ENCODE measurements at places on chromosomes 3 and 15. TPM values are rescaled to one million over a fixed set of nuclear protein-coding genes. Genes with fewer than 3 reads are reported as not detected.

- no peak for DNase-seq
Observed at GRCh38 chr15:31511707-31512310, 185.2 kb downstream of the KLF13 start.

- no peak for DNase-seq
Observed at GRCh38 chr3:94076055-94076454, 13.2 kb downstream of the NSUN3 start.

GRCh38 chr3:28191363-28191762, 50.1 kb upstream of the CMC1 start:
- no peak for DNase-seq

The ARNT2 gene
- total RNA-seq: 57.1 TPM

- DNase-seq: no peak
Observed at GRCh38 chr3:35216501-35217266, 422.6 kb upstream of the ARPP21 start.

DNA sequence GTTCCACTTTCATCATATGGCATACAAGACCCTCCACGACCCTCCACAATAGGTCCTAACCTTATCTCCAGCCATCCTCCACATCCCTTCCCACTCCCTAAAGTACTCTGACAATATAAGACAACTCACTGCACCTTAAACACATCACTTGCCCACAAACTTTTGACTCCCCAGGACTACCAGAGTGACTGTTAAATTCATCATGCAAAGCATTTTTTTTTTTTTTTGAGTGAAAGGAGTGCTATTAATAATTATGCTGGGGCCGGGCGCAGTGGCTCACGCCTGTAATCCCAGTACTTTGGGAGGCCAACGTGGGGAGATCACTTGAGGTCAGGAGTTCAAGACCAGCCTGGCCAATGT, 55.8 kb downstream of the OSBPL10 start:
- no peak for DNase-seq

DNA sequence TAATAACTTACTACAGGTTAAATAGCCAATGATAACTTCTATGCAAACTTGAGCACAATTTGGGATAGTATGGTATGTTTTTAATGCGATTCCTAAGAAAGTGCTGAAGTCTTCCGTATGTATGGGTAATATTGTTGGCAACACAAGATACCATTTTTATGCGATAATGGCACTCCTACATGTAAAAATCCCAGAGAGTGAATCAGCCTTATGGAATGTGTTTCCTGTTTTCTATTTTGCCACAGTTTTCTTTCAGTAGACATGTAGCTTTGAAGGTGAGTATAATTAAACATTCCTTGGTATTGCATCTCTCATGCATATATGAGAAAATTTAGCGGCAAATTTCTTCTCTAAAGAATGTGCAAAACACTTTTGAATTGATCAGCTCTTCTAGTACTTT, 396.8 kb upstream of the AZI2 start:
- DNase-seq: no peak

The STARD5 gene
- 2.4 TPM for total RNA-seq

The GABRG3 gene
- total RNA-seq: 5.2 TPM

GRCh38 chr15:70627734-70628548, 135.4 kb downstream of the UACA start:
- no peak for DNase-seq

The KNL1 gene
- total RNA-seq: 35.3 TPM

DNA sequence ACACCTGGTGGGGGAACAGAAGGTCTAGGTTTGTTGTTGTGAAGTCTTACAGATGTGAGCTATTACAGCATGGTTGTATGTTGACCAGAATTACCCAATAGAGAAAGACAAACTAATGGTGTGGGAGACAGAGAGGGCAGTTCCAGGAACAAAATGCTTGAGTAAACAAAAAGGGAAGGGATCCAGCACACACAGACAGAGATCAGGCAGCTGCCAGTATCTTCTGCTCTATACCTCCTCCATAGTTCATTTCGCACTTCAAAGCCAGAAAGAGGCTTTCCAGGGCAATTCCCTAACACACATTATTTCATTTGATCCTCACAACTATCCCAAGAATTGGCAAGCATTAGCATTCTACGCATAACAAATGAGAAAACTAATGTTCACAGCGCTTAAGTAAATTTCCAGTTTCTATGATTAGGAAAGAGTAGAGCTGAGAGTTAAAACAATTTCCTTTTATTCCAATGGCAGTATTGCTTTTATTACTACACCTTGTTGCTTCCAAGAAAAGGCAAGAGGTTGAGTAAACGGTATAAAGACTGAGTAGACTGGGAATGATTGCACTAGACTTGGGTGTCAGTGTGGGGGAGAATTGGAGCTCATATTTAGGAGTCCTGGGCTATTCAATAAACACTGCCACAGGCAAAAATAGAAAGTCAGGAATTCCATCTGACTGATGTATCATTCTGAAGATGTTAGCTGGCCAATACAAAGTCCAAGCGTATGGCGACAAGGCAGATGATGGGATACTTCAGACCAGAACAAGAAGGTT, 39.7 kb upstream of the ZNF280D start:
- DNase-seq: no peak

GRCh38 chr3:7876741-7877297, 624.8 kb upstream of the LMCD1 start:
- no peak for DNase-seq

The RAD18 gene
- total RNA-seq: 34.2 TPM

The PSTPIP1 gene
- 1.5 TPM for total RNA-seq

GRCh38 chr3:157938154-157938779, 168.0 kb downstream of the SHOX2 start:
- DNase-seq: no peak

DNA sequence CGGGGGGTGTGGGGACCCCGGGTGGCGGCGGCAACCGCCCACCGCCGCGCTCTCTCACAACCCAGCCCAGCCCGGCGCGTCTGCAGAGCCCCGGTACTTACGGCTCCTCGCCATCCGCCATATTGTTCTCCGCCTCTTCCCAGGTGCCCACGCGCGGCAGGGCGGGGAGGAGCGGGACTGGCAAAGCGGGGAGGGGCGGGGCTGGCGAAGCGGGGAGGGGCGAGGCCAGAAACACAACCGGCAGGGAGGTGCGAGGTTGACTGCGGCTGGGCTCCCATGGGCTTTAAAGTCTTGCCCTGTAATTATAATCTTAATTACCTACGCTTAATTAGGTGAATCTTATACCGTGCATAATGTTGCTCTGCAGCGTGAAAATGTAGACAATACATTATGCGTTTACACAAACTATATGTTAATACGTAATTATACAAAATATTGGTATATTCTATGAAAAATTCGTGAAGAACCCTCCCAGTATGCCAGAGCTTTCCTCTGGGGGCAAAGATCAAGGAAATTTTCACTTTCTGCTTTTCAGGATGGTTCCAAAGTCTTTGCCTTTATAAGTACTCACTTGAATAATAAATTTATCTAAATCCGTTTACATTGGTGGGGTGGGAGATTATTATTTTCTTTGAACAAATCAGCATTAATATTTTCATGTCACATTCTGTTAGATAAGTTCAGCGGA, at the start of gene UBA3:
UBA3 (minus strand) TSS at position 133 of the 688 bp plus-strand sequence; CDS start at position 121, 12 bp downstream.
- DNase-seq: peak; percentile 81

GRCh38 chr3:35383216-35383615, 256.1 kb upstream of the ARPP21 start:
- no peak for DNase-seq

DNA sequence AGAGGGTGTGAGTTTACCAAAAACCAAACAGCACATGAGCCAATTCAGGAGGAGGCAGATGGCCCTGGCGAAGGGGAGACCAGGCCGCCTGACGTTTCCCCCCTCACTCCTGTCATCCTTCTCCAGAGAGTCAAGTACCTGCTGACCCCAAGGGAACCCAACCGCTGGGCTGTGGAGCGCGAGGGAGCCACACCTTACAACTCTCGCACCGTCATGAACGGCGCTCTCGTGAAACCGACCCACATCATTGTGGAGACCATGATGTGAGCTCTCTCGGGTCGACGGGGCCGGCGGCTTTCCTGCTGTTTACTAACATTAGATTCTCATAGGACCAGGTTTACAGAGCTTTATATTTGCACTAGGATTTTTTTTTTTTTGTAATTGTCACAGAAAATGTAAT, 55.4 kb downstream of the GRIP2 start:
- no peak for DNase-seq

DNA sequence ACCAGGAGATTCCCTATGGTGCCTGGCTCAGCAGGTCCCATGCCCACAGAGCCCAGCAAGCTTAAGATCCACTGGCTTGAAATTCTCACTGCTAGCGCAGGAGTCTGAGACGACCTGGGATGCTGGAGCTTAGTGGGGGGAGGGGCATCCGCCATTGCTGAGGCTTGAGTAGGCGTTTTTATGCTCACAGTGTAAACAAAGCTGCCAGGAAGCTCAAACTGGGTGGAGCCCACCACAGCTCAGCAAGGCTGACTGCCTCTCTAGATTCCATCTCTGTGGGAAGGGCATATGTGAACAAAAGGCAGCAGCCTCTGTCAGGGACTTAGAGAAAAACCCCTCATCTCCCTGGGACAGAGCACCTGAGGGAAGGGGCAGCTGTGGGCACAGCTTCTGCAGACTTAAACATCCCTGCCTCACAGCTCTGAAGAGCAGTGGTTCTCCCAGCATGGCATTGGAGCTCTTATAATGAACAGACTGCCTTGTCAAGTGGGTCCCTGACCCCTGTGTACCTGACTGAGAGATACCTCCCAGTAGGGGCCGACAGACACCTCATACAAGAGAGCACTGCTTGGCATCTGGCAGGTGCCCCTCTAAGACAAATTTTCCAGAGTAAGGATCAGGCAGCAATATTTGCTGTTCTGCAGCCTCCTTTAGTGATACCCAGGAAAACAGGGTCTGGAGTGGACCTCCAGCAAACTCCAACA, 231.5 kb upstream of the SETMAR start:
- DNase-seq: no peak

The ETFA gene
- total RNA-seq: 109 TPM

The PFKFB4 gene
- total RNA-seq: 19.2 TPM

- DNase-seq: no peak
Observed at GRCh38 chr3:168467115-168467714, 371.5 kb upstream of the GOLIM4 start.

DNA sequence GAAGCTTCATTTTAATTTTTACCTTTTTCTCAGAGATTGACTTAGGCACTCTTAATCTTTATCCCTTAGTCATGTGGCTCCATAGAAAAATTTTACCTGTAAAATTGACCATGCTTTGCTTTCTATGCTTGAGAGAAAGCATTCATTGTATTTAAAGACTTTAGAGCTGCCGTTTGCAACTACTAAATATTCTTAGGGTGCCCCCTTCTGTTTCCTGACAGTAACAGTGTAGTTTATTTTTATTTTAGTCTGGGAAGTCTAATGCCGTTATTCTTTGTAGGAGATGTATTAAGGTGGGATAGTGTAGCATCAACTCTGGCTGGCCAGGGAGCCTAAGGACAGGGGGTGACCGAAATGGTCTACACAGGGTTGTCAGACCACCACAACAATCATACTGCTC, 84.5 kb upstream of the SYNPR start:
- no peak for DNase-seq

The TMEM108 gene
- total RNA-seq: 5.3 TPM

All from neural crest cell (in vitro differentiated cells).